ENCODE measurements at places on chromosomes 16 and 17. TPM values are rescaled to one million over a fixed set of nuclear protein-coding genes. Genes with fewer than 3 reads are reported as not detected.

GRCh38 chr17:34254651-34255380 lies at the start of gene CCL2:
Gene CCL2, plus strand, starts transcription at chr17:34255285. Its CDS starts 65 bp downstream, at chr17:34255350.
- DNase-seq: peak; percentile 93

DNA sequence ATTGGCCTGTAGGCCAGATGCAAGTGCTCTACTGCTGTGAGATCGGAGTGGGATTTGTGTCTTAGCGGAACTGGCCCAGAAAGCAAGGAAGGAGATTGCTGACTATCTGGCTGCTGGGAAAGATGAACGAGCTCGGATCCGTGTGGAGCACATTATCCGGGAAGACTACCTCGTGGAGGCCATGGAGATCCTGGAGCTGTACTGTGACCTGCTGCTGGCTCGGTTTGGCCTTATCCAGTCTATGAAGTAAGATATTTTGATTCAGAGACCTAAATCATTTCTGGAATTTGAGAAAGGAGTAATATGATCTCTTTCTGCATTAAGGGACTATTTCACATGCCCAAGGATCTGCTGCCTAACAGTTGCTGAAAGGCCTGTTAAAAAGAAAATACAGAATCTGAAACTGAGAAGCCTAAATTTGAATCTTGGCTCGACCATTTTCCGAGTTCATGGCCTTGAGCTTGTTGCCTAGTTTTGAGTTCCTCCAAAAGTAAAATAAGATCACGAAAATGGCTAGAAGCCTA lies 21.1 kb downstream of the IST1 start:
- no peak for DNase-seq

DNA sequence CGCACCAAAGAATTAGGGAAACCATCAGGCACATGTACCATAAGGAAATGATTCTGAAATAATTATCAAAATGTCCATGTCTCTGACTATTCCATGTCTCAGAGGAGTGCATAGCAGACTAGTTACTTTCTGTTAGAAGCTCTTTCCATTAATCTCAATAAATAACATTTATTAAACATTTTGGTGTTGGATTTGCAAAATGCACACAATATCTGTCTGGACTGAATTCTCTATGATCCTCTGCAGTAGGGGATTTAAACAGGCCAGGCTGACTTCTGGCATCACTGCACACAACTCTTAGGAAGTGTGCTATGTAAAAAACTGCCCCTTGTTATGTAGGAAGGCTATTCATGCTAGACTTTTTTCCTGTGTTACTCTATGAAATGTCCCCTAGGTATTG lies 283.3 kb upstream of the CDH5 start:
- DNase-seq: no peak

GRCh38 chr17:70420861-70421445 lies 251.6 kb downstream of the KCNJ2 start:
- DNase-seq: no peak

- DNase-seq: peak; percentile 18
Measured at GRCh38 chr17:21014498-21014897, 28.3 kb downstream of the USP22 start.

DNA sequence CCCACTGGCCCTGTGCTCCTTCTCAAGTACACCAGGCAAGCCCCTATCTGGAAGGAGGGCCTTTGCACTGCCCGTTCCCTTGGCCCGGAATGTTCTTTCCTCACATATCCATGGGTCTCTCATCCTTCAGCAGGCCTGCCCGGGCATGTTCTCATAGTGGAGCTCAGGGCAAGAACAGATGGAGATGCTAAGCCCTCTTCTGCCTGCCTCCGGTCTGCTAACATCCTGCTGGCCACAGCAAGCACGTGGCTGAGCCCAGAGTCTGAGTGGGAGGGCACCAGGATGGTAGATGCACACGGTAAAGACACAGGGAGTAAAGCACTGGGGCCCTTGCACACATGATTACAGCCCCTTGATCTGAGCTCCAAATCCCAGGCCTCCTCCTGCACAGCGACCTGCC lies 19.8 kb upstream of the ANKRD40CL start:
- DNase-seq: no peak

DNA sequence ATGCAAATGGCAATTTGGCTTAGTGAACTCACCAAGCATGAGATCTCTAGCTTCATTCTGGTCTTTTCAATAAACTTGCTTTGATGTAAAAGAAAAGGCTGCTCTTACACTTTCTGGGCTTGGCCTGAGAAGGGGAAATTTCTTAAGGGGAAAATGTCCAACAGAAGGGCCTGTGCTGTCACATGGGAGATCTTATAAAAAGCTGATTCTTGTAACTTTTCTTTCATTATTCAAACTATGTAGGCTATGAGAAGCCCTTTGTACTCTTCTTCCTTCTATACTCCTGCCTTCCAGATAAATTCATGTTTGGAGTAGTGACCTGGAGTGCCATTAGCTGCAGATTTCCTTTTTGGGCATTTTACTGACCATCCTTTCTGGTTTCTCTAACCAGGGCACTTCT lies 16.9 kb downstream of the LIMD2 start:
- DNase-seq: no peak

DNA sequence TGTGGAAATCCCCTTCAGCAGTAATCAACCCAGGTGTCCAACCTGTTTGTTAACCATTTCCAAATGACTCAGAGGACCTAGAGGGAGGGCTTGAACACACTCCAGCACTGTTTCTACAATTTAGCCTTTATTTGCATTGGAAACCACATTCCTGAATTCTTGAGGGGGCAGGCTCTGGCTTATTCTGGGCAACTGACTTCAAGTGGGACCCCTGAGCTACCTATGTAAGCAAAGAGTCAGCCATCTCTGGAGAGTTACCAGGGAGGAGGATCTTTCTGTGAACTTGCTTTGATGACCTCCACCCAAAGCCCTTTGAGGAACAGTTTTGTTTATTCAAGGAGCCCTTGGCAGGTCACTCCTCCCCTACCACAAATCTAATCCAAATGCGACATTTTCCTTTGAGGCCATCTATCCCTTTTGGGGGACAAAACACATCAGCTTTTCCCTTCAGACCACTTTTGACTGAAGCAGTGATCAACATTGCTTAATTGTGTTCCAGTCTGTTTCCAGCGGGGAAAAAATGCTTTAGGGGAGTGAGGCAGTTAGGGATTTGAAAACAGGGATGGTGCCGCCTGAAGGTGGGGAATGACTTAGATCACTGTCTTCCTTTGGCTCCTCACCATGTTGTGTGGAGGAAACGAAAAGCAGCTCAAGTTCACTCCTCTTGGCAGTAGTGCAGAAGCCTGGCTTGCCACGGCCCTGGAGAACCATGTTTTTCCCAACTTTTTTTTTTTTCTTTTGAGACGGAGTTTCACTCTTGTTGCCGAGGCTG lies 46.2 kb downstream of the TUBD1 start:
- DNase-seq: peak; percentile 31

- DNase-seq: no peak
Measured at GRCh38 chr17:58686980-58687379, 4.9 kb downstream of the TEX14 start.

- peak; percentile 53 for DNase-seq
Measured at GRCh38 chr17:18009609-18010420, 29.2 kb downstream of the ATPAF2 start.

- DNase-seq: peak; percentile 64
Measured at GRCh38 chr17:78307887-78308638, 51.8 kb downstream of the SOCS3 start.

DNA sequence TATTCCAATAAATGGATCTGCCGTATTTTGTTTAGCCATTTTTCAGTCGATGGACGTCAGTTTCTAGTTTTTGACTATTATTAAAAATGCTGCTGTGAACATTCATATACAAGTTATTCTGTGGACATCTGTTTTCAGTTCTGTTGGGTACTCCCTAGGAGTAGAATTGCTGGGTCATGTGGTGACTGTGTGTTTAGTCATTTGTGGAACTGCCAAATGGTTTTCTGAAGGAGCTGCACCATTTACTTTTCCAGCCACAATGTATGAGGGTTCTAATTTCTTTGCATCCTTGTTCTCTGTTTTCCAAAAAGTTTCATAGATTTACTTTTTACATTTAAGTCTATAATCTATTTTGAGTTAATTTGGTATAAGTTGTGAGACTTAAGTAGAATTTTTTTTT lies 29.5 kb downstream of the CYLD start:
- no peak for DNase-seq

- DNase-seq: no peak
Measured at GRCh38 chr17:69547947-69548346, 133.4 kb downstream of the MAP2K6 start.

DNA sequence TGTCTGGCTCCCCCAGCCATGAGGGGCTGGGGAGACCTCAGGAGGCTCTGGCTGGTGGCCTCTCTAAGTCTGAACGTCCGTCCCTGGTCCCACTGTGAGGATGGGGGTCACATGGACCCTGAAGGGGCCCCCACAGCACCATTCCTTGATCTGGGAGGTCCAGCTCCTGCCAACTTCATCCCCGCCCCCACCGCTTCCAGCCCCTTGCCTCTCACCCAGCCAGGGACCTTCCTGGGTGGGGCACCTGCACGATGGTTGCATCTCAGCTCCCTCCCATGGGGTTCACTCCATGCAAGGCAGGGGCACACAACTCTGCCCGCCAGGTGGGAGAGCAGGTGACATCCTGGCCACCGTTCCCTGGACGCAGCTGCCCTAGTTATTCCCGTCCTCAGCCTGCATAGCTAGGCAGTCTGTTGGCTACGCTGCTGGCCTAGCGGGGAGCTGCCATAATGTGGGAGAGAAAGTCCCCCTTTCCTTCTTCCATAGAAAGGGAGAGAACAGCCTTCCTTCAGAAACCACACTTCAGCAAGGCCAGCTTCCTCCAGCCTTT lies 217.9 kb upstream of the RPL38 start:
- no peak for DNase-seq

- DNase-seq: no peak
Measured at GRCh38 chr16:54935266-54935968, 4.8 kb downstream of the IRX5 start.

DNA sequence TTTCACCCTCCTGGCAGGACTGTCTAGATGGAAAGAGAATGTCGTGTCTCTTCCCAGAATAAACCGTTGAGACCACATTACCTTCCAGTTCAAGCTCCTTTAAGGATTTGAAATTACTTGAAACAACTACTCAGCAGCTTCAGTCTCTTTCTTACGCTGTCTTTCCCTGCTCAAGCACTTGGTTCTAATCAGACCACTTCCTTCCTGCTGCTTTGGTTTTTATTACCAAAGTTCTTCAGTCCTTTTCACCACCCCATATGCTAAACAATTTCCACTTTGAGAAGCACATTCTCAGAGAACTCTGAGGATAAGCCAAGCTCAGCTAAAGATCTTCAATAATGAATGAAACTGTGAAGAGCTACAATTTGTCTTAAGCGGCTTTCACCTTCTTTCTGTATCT lies 105.4 kb downstream of the STX8 start:
- DNase-seq: no peak

- DNase-seq: peak; percentile 51
Measured at GRCh38 chr17:76683011-76683755, 27.6 kb downstream of the MXRA7 start.

GRCh38 chr17:4152471-4152870 lies 9.5 kb downstream of the CYB5D2 start:
- no peak for DNase-seq

- DNase-seq: no peak
Measured at GRCh38 chr16:80570106-80570478, 29.3 kb downstream of the DYNLRB2 start.

DNA sequence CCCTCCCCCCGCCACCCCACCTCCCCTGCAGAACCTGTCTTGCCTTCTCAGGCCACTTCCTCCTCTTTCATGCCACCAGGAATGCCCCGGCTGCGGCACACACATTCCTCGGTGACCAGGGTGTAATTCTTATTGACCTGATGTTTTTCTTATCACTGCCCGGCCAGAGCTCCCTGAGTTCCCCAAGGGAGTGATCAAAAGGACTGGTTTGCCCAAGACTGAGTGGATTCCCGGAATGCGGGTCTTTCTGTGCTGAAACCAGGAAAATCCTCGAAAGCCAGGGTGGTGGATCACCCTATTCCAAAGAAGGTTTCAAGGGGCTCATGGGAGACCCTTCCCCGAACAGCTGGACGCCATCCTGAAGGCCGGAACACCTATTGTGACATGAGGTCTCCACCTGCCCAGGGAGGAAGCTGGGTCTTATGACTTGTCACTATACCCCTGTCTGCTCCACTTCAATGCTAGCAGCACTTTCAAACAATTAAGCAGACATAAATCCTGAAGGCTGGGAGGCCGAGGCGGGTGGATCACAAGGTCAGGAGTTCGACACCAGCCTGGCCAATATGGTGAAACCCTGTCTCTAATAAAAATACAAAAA lies 53.0 kb upstream of the RPL38 start:
- DNase-seq: peak; percentile 48

GRCh38 chr17:68937890-68938514 lies 17.2 kb downstream of the ABCA8 start:
- DNase-seq: no peak

GRCh38 chr17:68196394-68197090 lies 51.3 kb upstream of the AMZ2 start:
- no peak for DNase-seq

DNA sequence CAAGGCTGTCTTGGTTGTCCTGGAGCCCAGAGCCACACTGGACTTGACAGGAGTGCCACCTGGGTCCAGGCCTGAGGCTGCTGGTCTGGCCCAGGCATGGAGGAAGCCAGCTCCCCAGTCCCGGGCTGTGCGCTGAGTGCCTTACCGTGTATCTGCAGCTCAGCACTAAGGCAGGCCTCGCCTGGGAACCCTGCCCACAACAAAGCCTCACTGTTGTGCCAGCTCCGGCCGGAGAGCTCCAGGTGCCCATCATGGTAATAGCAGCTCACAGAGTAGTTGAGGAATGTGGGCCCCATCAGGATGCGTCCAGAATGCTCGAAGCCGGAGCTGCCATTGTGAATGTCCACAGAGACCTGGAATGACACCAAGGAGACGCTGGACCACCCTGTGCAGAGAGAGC lies 72.2 kb downstream of the RMI2 start:
- DNase-seq: no peak

- DNase-seq: no peak
Measured at GRCh38 chr17:46053911-46054534, 55.0 kb downstream of the STH start.

- peak; percentile 14 for DNase-seq
Measured at GRCh38 chr17:60311936-60312335, 80.0 kb downstream of the USP32 start.

GRCh38 chr16:71303938-71304337 lies 14.7 kb upstream of the CMTR2 start:
- DNase-seq: no peak

- DNase-seq: no peak
Measured at GRCh38 chr17:14923981-14924380, 341.1 kb downstream of the PMP22 start.

GRCh38 chr16:3797904-3798811 lies 80.8 kb upstream of the TRAP1 start:
- DNase-seq: no peak

Gene G6PC1
- 10.5 TPM for polyA plus RNA-seq

Gene TBC1D3I
- not detected for polyA plus RNA-seq

Gene KRT20
- polyA plus RNA-seq: not detected

Gene PPY
- not detected for polyA plus RNA-seq

Gene EVPL
- 11.1 TPM for polyA plus RNA-seq

Gene KRTAP4-1
- polyA plus RNA-seq: not detected

Gene PHF23
- polyA plus RNA-seq: 48.5 TPM

Gene CCL1
- not detected for polyA plus RNA-seq

Gene KRT33B
- polyA plus RNA-seq: not detected

Gene BPTF
- 14.6 TPM for polyA plus RNA-seq

Gene TBC1D3G
- not detected for polyA plus RNA-seq

Gene PYY
- not detected for polyA plus RNA-seq

Gene MSLN
- 3.7 TPM for polyA plus RNA-seq

Gene PLEKHG4
- polyA plus RNA-seq: 2.6 TPM
